ENCODE measurements at places on chromosomes 2 and 18. TPM values are rescaled to one million over a fixed set of nuclear protein-coding genes. Genes with fewer than 3 reads are reported as not detected.

The DYNAP gene
- not detected for total RNA-seq

- DNase-seq, result no peak
These were observed 3.7 kb upstream of the MFSD6 start for GRCh38 chr2:190404487-190404886.

- DNase-seq, result no peak
These were observed 36.4 kb downstream of the METTL4 start for GRCh38 chr18:2534906-2535305.

The BCL11A gene
- total RNA-seq, result 16.2 TPM

The ANKRD30BL gene
- not detected for total RNA-seq

All from body of pancreas (tissue), 4 donors.